MM.1S (cell line): ENCODE measurements at places on chromosomes 1 and 21.

- no peak overlapping the region for H3K4me3 ChIP-seq
- H3K36me3 ChIP-seq, result no peaks in the 10 kb centered on the region
- DNase-seq, result no peak
- H3K27ac ChIP-seq, result no peak overlapping the region
- no peaks in the 10 kb centered on the region for H3K4me1 ChIP-seq
Observed at GRCh38 chr1:209733409-209734192, 22.3 kb upstream of the TRAF3IP3 start.

DNA sequence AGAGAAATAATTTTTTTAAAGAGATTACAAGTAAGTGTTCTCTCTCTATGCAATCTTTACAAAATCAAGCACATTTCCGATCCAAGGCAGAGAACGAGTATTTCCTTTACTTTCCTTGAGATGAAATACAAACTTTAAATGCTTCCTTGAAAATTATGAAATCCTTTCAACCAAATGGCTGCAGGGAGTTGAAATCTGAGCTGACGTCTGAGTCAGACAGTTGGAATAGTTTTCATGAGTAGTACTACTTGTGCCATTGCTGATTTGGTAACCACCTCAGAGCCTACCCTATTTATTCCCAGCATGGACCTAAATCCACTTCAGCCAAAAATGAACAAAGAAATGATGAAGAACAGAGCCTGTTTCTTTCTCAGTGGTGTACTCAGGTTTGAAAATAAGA, 183.6 kb downstream of the GIPC2 start:
- no peaks in the 10 kb centered on the region for H3K36me3 ChIP-seq
- H3K4me3 ChIP-seq, result no peak overlapping the region
- H3K4me1 ChIP-seq, result no peaks in the 10 kb centered on the region
- H3K27me3 ChIP-seq, result no peaks in the 10 kb centered on the region

- H3K27ac ChIP-seq, result no peak overlapping the region
- no peaks in the 10 kb centered on the region for H3K4me1 ChIP-seq
- DNase-seq, result no peak
- H3K4me3 ChIP-seq, result no peak overlapping the region
- H3K27me3 ChIP-seq, result no peaks in the 10 kb centered on the region
Observed at GRCh38 chr1:44263568-44264450, 50.5 kb downstream of the DMAP1 start.

DNA sequence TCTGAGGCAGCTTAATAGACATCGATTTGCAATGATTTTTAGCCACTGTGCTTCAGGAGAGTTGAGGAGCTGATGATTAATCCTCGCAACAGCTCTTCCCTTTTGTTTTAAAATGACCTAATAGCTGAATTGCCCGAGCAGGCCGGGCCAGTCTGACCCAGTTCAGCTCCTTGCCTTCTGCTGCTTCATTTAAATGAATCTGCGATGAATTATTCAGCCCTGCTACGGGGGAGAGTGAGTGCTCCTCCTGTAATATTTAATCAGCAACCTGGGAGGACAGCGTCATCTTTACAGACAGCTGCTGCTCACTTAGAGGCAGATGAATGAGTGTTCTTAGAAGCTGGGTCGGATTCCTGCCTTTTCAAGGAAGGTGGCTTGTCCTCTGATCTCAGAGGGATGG, 325.1 kb downstream of the CAMTA1 start:
- no peak for DNase-seq
- H3K36me3 ChIP-seq, result no peaks in the 10 kb centered on the region
- H3K4me1 ChIP-seq, result no peaks in the 10 kb centered on the region
- H3K27ac ChIP-seq, result no peak overlapping the region
- peaks cover 74% of the 10 kb centered on the region for H3K27me3 ChIP-seq

GRCh38 chr1:19034721-19035120, 78.2 kb upstream of the IFFO2 start:
- H3K36me3 ChIP-seq, result no peaks in the 10 kb centered on the region
- no peak for DNase-seq
- no peak overlapping the region for H3K27ac ChIP-seq
- no peaks in the 10 kb centered on the region for H3K4me1 ChIP-seq
- peaks cover 94% of the 10 kb centered on the region for H3K27me3 ChIP-seq

DNA sequence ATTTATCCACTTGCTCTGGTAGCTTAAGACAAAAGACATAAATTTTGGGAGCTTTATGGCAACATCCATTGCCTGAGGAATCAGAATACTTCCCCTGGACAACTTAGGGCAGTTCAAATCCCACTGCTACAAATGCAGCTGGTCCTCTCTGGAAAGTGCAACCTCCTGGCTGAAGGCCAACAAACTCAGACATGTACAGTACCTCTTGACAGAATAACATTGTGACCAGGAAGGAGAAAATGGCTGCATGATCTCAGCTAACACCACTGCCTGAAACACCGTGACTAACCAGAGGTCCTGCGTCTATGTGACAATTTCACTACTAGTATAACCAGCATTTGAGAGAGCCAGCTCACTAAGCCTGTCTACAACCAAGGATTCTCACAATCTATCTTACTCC, 218.9 kb downstream of the CRB1 start:
- H3K4me3 ChIP-seq, result no peak overlapping the region
- DNase-seq, result no peak
- no peaks in the 10 kb centered on the region for H3K36me3 ChIP-seq
- H3K4me1 ChIP-seq, result no peaks in the 10 kb centered on the region
- no peaks in the 10 kb centered on the region for H3K27me3 ChIP-seq

GRCh38 chr21:22192766-22193165, 1194.6 kb downstream of the NCAM2 start:
- no peaks in the 10 kb centered on the region for H3K4me1 ChIP-seq
- H3K27me3 ChIP-seq, result no peaks in the 10 kb centered on the region
- no peak for DNase-seq
- no peaks in the 10 kb centered on the region for H3K36me3 ChIP-seq
- no peak overlapping the region for H3K27ac ChIP-seq
- no peak overlapping the region for H3K4me3 ChIP-seq

DNA sequence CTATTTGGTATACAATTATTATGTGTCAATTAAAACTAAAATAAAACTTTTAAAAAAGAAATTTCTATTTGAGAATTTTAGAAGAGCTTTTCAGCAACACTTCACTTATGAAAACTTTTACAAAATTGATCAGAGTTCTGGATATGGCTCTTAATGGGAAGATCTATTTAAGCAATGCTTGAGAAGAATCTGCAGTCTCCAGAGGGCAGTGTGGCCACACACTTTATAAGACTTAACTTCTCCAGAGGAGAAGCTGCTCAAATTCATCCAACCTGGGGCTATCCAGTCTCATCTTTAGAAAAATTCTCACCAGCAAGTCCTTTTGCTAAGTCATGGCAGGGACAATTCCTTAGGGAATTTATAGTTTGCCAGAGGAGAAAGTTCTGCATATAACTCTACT, 25.2 kb upstream of the AGO1 start:
- no peaks in the 10 kb centered on the region for H3K36me3 ChIP-seq
- peak; percentile 28 for DNase-seq
- no peak overlapping the region for H3K4me3 ChIP-seq
- no peaks in the 10 kb centered on the region for H3K27me3 ChIP-seq
- no peaks in the 10 kb centered on the region for H3K4me1 ChIP-seq

DNA sequence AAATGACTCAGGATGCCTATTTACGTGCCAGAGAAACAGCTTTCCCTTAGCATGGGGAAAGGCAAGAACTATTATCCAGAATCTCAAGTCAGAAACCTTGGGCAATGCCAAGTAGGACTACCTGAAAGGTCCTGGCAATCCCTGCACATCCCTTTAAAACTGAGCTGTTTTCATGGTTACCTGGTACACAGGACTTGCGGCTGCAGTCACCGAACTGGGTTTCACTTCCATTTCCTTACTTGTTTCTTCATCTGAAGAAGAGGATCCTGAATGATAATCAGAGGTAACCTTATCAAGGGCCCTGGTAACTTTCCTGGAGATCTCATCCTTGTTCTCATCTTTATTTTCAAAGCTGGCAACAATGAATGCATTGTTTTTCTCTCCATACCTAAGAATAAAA, 14.3 kb downstream of the BTG3 start:
- H3K4me1 ChIP-seq, result 0 out of 2 replicates have a peak, but pooled peaks cover 3% of the 10 kb centered on the region
- H3K36me3 ChIP-seq, result peaks cover 19% of the 10 kb centered on the region
- H3K27me3 ChIP-seq, result no peaks in the 10 kb centered on the region
- peak overlapping the region; percentile 15; the same call in 1 of the 2 replicates for H3K27ac ChIP-seq

- H3K4me3 ChIP-seq, result no peak overlapping the region
- no peaks in the 10 kb centered on the region for H3K4me1 ChIP-seq
- H3K27me3 ChIP-seq, result no peaks in the 10 kb centered on the region
- DNase-seq, result no peak
Observed at GRCh38 chr1:9115351-9116205, 13.3 kb downstream of the GPR157 start.

DNA sequence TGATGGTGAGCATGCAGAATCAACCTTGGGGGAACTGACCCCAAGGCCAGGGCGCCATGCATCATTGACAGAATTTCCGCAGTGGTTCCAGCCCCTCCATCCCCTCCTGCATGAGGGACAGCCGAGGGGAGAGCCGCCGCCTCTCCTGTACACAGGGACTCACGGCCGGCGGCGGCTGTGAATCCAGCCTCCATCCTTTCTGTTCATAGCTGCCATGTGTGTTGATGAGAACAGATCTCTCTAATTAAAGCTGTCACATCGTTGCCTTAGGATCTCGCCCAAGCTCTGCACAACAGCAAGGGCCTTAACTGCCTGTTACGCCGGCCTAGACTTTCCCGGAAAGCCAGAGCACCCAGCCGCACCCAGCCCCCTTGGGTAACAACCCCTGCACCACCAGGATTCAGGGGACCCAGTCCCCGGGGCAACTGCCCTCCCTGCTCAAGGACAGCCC, 151.6 kb downstream of the NPHP4 start:
- H3K27me3 ChIP-seq, result peaks cover 95% of the 10 kb centered on the region
- H3K36me3 ChIP-seq, result no peaks in the 10 kb centered on the region
- H3K4me1 ChIP-seq, result no peaks in the 10 kb centered on the region
- H3K4me3 ChIP-seq, result no peak overlapping the region

DNA sequence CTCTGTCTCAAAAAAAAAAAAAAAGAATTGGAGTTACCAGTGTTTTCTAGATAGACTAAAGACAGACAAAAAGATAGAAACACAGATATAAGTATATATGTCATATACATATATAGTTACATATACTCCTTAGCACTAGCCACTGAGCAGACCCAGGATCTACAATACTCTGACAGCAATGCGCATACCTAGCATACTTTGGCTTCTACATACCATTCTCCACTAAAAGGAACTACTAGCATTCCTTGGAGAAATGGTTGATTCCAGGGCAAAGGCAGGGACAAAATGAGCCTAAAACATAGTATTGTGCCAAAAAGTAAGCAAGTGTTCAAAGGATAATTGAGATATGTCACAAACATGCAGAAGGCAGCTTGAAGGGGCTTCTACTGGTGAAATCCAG, 22.7 kb downstream of the SYNJ1 start:
- no peak for DNase-seq
- no peaks in the 10 kb centered on the region for H3K27me3 ChIP-seq
- no peaks in the 10 kb centered on the region for H3K4me1 ChIP-seq
- no peak overlapping the region for H3K4me3 ChIP-seq

DNA sequence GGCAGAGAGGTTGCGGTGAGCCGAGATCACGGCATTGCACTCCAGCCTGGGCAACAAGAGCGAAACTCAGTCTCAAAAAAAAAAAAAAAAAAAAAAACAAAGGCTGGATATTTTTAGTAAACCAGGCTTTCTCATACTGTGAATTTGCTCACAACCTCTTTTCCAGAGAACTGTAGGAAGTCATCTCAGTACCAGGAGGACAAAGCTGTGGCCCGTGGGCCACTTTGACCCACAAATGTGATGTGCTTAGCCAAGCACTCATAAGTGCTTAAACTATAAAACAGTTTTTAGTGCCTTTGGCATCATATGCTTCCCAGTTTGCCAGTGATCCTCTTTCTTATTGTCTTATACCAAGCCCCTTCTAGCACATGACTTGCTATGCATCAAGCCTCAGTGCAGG, 46.5 kb downstream of the RNF11 start:
- H3K27ac ChIP-seq, result no peak overlapping the region
- no peak overlapping the region for H3K4me3 ChIP-seq
- no peaks in the 10 kb centered on the region for H3K27me3 ChIP-seq
- no peak for DNase-seq

DNA sequence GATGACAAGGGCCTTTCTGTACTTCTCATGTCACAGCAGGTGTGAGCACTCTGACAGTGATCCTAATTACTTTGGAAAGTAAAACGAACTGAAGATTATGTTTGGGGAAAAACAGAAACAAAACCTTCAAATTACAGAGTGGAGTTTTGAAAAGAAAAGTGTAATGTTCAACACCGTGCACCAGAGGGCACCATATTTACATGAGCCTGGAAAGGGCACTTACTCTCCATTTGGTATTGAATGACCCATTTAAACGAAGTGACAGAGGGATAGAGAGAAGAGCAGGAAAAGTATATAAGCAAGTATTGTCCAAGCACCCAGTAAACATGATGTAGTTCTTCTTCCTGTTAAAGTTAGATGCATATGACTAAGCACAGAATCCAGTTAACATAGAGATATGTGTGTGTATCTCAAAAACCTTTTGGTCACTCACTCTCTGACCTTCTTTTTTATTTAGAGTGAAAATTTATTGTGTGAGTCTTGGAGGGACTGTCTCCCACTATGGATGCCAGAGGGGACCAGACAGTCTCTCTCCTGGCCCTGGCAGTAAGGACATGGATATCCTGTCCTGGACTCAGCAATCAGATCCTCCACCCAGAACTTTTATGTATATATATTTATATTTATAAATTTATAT, 3.8 kb upstream of the RGSL1 start:
- no peak overlapping the region for H3K27ac ChIP-seq
- peak overlapping the region; percentile 25 for H3K4me3 ChIP-seq
- H3K27me3 ChIP-seq, result no peaks in the 10 kb centered on the region
- DNase-seq, result peak; percentile 71

GRCh38 chr1:25773441-25774125, 26.4 kb upstream of the SELENON start:
- no peaks in the 10 kb centered on the region for H3K27me3 ChIP-seq
- H3K4me3 ChIP-seq, result no peak overlapping the region
- H3K27ac ChIP-seq, result no peak overlapping the region
- H3K36me3 ChIP-seq, result no peaks in the 10 kb centered on the region

DNA sequence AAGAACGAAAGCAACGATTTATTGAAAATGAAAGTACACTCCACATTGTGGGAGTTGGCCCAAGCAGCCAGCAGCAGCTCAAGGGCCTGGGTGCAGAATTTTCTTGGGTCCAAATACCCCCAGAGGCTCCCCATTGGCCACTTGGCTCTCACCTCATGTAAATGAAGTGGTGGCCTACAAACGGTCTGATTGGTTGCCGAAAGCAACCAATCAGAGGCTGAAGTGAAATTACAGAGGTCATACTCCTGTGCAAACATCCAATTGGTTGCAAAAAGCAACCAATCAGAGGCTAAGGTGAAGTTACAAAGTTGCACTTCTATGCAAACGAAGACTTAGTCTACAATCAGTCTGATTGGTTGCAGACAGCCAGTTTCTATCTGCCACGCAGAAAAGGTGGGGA, 31.9 kb downstream of the FAM163A start:
- H3K36me3 ChIP-seq, result no peaks in the 10 kb centered on the region
- peaks cover 29% of the 10 kb centered on the region for H3K4me1 ChIP-seq
- no peak overlapping the region for H3K27ac ChIP-seq

GRCh38 chr1:29444782-29445729, 208.7 kb downstream of the PTPRU start:
- H3K27ac ChIP-seq, result no peak overlapping the region
- no peak for DNase-seq
- H3K36me3 ChIP-seq, result no peaks in the 10 kb centered on the region
- no peaks in the 10 kb centered on the region for H3K4me1 ChIP-seq
